ENCODE measurements at places on chromosomes 13 and 19.
A peak's percentile ranks its signal among the peaks of the same experiment; 100 is the strongest.

DNA sequence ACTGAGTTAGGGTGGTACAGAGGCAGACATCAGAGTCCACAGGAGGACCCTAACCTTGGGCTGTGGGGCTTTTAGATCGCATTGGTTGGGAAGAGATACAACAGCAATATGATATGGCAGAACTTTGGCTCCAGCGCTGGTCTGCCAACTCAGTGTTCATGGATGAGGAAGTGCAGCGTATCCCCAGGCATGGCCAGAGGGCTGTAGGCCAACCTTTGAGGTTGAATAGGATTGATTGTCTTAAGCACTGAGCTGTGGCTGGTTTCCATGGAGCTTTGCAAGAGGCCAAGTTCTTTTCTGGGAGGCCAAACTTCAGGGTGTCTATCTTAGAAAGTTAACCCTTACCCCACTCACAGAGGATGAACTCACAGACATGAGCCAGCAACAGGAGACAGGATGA lies 144.1 kb upstream of the TMTC4 start:
- no peak for DNase-seq

- no peak for DNase-seq
These were observed 1.7 kb downstream of the TBXA2R start for GRCh38 chr19:3604987-3605343.

DNA sequence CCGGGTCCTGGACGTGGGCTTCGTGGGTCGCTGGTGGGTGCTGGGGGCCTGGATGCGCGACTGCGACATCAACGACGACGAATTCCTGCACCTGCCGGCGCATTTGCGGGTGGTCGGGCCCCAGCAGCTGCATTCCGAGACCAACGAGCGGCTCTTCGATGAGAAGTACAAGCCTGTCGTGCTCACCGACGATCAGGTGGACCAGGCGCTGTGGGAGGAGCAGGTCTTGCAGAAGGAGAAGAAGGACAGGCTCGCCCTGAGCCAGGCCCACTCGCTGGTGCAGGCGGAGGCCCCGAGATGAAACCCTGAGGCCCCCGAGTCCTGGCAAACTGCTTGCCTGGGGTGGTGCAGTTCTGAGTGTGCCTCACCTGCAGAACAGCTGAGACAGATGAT lies 787 bp downstream of the TIMM29 start:
- DNase-seq: no peak

- no peak for DNase-seq
These were observed 8.5 kb upstream of the LSR start for GRCh38 chr19:35240327-35240726.

DNA sequence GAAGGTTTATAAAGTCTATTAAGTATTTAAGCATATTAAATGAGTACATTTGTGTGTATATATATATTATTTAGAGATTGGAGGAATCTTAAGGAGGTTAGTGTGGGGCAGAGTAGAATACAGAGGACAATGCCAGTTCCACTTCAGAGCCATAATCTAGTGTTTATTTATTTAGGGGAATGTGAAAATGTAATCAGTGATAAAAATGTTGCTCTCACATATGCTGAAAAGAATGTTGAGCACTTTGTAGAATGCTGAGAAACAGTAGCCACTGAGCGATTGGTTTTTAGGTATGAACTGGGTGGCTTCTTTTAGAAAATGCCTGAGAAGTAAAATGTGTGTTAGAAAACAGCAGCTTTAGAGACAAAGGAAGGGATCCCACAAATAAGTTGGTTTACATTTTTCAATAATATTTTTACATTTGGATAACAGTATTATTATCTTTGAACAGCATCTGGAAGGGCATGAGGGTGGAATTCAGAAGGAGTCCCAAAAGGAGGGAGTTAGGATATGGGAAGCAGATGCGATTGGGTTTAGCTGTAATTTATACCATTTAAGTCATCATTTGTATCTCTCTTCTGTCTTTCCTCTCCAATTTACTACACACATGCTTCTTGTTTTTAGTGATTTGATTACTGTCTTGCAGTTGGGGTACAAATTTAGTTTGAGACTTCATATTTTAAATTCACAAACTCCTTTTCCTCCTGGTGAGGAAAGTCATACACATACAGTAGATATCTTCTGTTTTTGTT lies 68.6 kb downstream of the NDFIP2 start:
- no peak for DNase-seq

- DNase-seq: no peak
These were observed 2819.7 kb downstream of the PCDH9 start for GRCh38 chr13:64410276-64411053.

- no peak for DNase-seq
These were observed 25.0 kb downstream of the ITM2B start for GRCh38 chr13:48258002-48258401.

- DNase-seq: no peak
These were observed 115.1 kb downstream of the KCNRG start for GRCh38 chr13:50130123-50130946.

- DNase-seq: no peak
These were observed 1.3 kb upstream of the LRCH1 start for GRCh38 chr13:46551410-46552302.

DNA sequence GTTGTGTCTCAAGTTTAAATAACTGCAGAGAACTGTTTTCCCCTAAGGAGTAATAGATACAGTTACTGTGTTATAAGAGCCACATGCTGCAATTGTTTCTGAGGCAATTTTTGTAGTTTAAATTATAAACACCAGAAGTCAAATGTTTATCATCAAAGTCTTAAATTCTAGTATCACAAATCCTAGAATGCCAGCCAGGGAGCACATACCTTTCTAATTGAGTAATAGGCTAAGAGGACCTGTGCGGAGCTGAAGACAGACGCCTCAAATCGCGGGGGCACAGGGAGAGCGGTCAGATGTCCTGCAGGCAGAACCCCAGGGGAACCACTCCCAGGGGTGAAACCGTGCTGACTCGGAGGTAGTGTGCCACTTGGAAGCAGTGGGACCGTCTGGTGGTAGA lies 65.2 kb upstream of the TNFRSF19 start:
- no peak for DNase-seq

DNA sequence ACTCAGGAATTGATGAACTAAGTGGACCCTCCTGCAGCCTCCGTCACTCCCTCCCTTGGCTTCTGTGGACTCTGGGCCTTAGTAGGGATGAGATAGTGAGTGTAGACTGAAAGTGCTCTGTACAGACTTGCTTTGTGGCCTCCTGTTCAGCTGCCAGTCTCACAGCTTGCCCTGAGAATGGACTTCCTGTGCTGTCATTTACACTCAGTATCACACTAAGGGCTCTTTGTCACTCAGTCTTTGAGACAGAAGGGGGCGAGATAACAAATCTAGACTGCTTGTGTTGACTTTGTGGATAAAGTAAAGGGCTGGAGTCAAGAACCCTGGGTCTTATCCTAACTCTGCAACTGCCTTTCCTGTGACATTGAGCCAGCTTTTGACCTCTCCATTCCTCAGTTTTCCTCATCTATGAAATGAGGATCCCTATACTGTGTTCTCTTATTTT lies 21.0 kb upstream of the SPRY2 start:
- no peak for DNase-seq

DNA sequence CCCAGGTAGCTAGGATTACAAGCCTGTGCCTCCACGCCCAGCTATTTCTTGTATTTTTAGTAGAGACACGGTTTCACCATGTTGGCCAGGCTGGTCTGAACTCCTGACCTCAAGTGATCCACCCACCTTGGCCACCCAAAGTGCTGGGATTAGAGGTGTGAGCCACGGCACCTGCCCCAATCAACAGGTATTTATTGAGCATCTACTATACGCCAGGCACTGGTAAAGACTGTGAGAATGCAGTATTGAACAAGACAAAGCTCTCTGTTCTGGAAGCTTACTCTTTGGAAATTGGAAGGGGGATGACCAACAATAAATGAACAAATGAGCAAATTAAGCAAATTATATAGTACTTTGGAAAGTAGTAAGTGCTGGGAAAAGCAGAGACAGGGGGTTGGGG lies 21.4 kb upstream of the ERCC1 start:
- no peak for DNase-seq

- DNase-seq: no peak
These were observed 176.8 kb downstream of the OXGR1 start for GRCh38 chr13:96817336-96817941.

GRCh38 chr13:61685682-61686012 lies 270.0 kb upstream of the PCDH20 start:
- DNase-seq: no peak

- no peak for DNase-seq
These were observed 369.7 kb upstream of the TSHZ3 start for GRCh38 chr19:31718898-31719297.

- peak; percentile 77 for DNase-seq
These were observed 9.0 kb upstream of the MEIS3 start for GRCh38 chr19:47428177-47428894.

DNA sequence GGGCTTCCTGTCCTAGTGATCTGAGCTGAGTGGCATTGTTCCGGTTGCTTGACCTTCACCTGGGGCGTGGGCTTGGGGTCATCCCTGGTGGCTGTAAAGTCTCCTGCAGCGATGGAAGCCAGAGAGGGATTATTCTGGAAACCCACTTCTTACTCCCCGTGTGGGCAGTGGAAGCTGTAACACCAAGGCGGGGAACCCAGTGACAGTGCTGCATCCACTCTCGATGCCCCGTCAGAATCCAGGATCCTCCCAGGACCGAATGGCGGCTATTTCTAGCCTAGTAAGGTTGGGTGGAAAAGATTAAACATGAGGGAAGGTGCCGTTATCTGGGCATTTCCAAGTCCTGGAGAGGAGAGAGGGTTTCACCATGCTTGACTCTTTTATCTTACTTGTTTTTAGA lies 280.6 kb downstream of the ZNF536 start:
- no peak for DNase-seq

DNA sequence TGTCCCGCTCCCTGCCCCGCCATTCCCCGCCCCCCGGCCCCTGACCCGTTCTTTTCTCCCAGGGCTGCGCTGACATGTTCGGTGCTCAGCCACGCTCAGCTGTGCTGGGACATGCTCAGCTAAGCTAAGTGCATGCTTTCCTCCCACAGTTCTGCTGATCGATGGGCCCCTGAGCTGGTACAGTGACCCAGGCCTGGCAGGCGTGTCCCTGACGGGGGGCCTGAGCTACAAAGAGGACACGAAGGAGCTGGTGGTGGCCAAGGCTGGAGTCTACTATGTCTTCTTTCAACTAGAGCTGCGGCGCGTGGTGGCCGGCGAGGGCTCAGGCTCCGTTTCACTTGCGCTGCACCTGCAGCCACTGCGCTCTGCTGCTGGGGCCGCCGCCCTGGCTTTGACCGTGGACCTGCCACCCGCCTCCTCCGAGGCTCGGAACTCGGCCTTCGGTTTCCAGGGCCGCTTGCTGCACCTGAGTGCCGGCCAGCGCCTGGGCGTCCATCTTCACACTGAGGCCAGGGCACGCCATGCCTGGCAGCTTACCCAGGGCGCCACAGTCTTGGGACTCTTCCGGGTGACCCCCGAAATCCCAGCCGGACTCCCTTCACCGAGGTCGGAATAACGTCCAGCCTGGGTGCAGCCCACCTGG lies 3.7 kb downstream of the TNFSF9 start:
- no peak for DNase-seq

GRCh38 chr13:93562676-93563075 lies 336.1 kb downstream of the GPC6 start:
- DNase-seq: no peak

DNA sequence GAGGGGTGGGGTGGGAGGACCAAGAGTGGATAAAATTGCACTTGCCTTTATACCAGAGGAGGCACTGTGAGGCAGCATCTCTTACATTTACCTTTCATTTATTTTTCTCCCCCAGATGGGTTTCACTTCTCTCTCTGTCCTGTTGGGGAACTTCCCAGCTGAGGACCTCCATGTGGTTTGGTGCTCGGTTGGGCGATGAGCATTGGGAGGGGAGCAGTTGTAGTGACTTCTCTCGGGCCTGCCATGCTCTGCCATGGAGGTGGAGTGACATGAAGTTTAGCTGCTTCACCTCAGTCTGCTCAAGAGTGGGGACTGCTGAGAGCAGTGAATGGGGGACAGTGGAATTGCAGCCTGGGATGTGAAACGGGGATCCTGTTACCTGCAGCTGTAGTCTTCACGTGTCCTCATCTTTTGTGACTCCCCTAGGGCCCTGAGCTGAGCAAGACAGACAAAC lies 23.1 kb upstream of the CXCL17 start:
- peak; percentile 39 for DNase-seq

GRCh38 chr13:70568571-70568970 lies 460.3 kb upstream of the KLHL1 start:
- peak; percentile 4 for DNase-seq
